ENCODE measurements at places on chromosomes 6 and 20.

GRCh38 chr20:60506061-60506460 lies 547.8 kb downstream of the CDH26 start:
- no peak for DNase-seq

DNA sequence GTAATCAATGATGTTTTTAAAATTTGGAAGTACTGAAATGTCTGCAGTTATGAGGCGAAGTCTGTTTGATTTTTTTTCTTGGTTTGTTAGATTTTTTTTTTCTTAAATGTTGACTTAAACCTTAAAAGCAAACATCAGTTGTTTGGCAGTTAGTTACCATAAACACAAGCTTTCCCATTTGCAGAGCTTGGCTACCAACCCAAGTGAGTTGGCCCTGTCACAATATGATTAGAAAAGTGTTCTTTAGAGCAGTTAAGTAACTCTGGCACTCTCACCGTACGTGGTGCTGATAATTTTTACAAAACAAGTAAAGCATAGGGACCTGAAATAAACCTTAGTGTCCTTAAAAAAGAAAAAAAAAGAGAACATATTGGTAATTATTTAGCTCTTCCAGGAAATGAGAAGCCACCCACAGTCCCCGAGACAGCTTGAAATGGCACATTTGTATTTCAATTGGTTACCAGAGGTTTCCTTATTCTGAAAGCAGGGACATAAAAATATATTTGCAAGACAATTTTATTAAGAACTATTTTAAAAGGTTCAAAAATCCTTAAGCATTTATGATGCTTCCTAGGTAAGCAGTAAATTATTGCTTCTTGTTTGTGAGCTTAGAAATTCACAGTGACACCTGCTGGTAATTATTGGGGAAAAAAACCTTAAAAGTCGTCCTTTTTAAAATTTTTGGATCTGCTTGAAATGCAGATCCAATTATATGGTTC lies 3.9 kb downstream of the HEY2 start:
- DNase-seq = no peak

DNA sequence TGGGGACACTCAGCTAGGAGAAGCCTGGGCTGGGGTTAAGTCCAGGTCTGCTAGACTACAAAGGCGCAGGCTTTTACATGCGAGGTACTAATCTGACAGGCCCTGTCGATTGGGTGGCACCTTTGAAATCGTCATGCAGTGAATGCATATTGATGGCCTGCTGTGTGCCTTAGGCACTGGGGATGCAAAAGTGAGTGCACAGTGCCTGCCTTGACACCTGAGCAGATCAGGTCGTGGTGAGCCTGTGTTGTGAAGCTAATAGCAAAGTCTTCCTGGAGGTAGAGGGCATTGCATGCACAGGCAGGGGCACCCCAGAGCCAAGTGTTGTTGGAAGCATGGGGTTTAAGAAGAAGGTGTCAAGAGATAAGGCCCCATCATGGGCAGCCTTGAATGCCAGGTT lies 16.9 kb downstream of the LRRC1 start:
- DNase-seq = no peak

GRCh38 chr6:158544428-158544827 lies 15.5 kb upstream of the TMEM181 start:
- no peak for DNase-seq

- DNase-seq = no peak
Measured at GRCh38 chr20:63664861-63665594, 6.9 kb downstream of the RTEL1 start.

- DNase-seq = no peak
Measured at GRCh38 chr6:153160221-153160620, 29.1 kb upstream of the RGS17 start.

- no peak for DNase-seq
Measured at GRCh38 chr6:113246186-113246585, 611.0 kb upstream of the MARCKS start.

DNA sequence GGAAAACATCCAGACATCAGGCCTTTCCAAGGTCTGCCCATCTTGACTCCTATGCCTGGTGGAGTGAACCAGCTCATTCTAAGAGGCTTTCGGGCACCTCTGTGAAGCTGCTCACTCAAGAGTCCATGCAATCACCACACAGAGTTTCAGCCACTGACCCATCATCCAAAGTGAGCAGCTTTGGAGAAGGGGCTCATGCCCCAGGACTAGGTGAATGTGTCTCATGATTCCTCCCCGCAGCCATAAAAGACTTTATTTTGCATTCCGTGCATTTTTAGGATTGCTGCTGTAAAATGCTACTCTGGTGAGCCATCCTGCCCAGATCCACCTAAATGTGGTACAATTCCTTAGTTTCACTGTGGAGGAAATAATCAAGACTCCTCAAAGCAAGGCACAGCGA lies 44.5 kb upstream of the EZR start:
- DNase-seq = no peak

GRCh38 chr6:63352544-63353285 lies 32.9 kb upstream of the LGSN start:
- no peak for DNase-seq

- DNase-seq = no peak
Measured at GRCh38 chr20:52105442-52106422, 85.8 kb downstream of the ZFP64 start.

GRCh38 chr20:46139266-46139889 lies 21.3 kb downstream of the CD40 start:
- DNase-seq = no peak

- no peak for DNase-seq
Measured at GRCh38 chr6:53299331-53300005, 49.3 kb downstream of the ELOVL5 start.
